Activated CD4-positive, CD25-positive, alpha-beta regulatory T cell (primary cell): ENCODE measurements at places on chromosomes 5 and 9.

DNA sequence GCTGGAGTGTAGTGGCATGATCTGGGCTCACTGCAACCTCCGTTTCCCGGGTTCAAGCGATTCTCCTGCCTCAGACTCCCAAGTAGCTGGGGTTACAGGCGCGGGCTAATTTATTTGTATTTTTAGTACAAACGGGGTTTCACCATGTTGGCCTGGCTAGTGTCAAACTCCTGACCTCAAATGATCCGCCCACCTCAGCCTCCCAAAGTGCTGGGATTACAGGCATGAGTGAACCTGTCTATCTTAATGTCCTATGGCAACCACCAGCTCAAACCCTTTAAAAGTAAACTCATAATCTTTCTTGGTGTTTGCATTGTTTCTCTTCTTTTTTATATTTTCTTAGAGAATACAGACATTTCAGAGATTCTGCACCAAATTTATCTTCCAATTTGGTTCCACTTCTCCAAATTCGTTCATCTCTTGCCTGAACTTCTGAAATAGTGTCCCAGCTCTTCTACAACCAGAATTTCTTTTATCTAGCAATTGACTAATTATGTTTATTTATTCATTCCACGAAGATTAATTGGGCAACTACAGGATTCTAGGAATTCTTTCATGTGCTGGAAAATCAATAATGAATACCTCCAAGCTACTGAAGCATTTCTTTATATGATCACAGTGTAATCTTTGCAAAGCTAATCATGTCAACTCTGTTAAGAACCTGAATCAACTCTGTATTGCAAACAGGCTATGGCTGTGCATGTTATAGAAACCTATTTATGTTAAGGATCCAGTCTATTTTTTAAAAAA, 60.0 kb upstream of the TYRP1 start:
- no peak for DNase-seq

DNA sequence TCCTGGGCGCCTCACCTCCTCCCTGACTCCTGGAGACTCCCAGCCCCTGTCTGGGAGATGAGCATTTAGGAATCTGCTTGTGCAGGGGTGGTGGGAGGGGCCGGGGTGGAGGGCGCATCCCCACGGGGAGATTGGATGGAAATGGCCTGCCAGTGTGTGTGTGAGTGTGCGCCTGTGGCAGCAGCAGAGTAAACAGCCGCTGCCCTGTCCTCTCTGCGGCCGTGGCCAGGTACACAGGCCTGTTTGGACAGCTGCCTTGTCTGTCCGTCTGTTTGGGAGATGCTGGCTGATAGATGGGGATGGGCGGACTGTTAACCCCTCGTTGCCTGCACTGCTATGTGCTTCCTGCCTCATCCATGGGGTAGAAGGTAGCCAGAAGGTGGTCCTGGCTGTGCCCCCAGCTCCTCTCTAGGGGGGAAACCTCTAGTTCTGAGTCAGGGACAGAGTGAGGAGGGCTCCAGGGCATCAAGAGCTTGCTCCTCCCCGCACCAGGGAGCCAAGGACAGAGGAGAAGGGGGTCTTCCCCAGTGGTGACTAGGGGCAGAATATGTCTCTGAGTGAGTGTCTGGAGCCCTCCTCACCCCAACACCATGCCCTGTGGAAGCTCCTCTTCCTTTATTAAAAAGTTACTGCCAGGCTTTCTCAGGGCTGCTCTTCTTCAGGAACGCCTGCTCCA, 60.1 kb downstream of the LMX1B start:
- no peak for DNase-seq

DNA sequence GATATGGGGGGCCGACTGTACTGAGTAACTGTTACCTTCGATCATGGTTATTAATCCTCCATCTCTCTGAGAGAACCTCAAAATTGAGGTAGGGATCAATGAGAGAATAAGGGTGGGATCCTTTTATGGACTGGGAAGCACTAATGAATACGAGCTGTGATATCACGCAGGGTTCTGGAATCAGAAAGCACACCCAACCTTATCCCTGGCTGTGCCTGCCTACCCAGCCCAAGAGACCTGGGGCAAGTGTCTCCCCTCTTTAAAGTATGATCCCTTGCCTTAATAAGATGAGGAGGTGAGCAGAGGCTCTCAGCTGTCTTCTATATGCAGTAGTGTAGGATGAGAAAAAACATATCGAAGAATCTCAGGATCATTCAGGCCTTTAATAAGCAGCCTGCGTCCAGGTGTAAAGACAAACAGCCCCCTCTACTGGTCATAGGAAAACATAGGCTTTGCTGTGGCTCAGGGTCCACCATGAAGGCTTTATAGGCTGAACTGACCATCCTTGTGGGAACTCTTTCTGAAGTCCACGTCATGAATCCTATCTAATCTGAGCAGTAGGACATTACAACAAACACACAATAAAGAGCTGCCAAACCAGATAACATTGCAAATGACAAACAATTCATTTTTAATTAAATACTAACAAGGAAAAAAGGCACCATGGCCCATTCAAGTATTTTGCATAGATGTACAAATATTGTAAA, 16.8 kb downstream of the NIPAL4 start:
- no peak for DNase-seq

- no peak for DNase-seq
These were observed 382 bp upstream of the CDKN2B start for GRCh38 chr9:22009506-22009867.

- no peak for DNase-seq
These were observed 3.6 kb downstream of the RPL12 start for GRCh38 chr9:127447416-127448111.

DNA sequence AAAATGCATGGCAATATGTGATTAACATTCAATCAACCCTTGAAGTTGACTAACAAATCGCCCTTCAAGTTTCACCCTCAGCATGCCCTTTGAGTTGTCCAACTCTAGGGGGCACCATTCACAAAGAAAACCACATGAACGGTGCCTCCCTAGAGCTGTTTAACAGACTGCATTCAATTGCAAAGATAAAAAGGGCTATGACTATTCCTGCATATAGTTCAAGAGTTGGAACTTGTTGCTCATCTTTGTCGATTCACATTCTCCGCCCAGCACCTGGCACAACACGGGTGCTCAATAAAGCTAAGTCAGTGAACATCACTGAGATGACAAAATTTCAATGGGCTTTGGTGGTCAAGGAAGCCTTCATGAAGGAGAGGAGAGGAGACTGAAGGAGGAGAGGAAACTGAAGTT, 69.6 kb upstream of the SLC30A5 start:
- DNase-seq = no peak

DNA sequence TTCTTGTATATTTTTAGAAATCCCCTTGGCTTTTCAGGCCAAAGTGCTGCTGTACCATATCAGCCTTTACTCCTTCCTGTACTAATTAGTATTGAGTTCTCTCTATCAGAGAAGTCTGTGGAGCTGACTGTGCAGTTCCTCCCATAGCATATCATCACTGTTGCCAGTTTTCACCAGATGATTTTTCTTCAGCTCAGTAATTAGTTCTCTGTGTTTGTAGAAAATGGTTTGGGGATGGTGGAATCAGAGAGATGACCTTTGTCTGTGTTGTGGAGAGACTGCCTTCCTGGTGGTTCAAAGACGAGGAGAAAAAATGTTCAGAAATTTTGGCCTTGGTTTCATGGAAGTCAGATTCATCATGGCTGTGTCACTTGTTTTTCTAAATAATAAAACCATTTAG, 227.5 kb upstream of the ACTBL2 start:
- no peak for DNase-seq

DNA sequence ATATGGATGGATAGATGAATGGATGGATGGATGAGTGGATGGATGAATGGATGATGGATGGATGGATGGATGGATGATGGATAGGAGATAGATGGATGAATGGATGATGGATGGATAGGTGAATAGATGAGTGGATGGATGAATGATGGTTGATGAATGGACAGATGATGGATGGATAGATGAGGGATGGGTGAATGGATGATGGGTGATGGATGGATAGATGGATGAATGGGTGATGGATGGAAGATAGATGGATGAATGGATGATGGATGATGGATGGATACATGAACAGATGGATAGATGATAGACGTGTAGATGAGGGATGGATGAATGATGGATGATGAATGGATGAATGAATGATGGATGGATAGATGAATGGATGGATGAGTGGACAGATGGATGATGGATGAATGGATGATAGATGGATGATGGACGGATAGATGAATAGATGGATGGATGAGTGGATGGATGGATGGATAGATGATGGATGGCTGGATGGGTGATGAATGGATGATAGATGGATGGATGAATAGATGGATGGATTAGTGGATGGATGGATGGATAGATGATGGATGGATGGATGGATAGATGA, 53.8 kb downstream of the OLFM1 start:
- no peak for DNase-seq

DNA sequence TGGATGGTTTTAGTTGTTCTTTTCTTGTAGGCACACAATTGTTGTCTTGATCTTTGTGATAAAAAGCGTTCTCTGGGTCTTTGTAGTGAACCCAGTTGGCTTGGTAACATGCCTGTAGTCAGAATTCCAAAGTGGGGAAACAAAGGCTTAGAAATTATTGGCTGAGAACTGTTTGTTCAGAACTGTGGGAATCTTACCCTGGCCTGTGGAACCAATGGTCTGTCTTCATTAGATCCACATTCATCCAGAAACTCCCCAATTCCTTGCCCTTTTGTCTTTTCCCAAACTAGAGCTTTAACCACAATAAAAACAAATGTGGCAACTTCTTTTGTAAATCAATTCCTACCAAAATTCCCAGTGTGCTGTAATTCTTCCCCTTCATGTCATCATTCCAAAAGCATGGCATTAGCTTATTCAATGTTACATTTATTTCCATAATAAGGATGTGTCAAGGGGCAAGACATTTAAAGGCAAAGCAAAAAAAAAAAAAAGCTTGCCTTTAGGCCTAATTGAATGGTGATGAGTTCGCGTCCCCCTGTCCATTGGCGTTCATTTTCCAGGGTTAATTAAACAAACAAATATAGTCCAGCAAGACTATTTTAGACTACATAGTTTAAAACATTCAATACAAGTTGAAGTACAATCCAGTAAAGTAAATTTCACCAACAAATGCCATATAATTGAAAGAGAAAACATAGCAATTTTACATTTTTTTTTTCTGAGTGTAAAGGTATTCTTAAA, 249.8 kb upstream of the ZNF608 start:
- no peak for DNase-seq

GRCh38 chr9:137689745-137690529, 71.1 kb downstream of the EHMT1 start:
- DNase-seq = no peak

DNA sequence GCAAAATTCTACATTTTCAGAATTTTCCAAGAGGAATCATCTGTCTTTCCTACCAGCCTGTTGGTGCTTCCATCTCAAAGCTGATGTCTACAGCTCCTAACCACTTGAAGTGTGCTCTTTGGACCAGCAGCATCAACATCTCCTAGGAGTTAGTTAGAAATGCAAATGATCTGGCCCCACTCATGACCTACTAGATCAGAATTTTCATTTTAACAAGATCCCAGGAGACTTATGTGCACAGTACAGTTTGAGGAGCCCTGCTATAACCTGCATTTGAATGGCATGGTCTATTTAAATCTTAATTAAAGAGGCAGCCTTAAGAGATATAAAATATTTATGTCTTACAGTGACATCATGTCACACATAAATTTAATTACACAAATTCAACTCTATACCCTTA, 33.8 kb downstream of the ITK start:
- no peak for DNase-seq

- DNase-seq = no peak
These were observed 265.5 kb downstream of the CWC27 start for GRCh38 chr5:65034029-65034812.

DNA sequence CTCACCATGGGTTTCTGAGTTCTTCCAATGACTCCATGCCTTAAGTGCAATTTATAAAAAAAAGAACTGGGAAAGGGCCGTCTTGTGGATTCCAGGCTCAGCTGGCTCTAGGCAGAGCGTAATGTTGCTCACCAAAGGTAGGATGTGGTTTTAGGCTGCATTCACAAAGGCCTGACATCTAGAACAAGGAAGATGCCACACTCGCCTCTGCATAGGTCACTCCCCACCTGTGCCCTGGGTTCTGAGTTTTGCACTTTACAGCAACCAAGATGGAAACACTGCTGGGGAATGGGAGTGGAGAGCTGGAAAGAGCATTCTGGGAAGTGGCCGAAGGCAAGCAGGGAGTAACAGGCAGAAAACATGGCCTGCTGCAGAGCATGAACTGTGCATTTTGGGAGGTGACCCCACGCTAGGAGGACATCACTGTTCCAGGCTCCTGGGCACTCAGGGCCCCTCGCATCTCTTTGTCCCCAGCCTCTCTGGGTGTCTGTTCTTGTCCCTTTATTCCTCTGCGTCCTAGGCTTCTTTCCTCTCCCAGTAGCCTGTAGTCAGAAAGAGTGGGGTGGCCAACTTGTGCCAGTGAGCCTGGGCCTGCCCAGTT, 12.3 kb downstream of the FCN2 start:
- DNase-seq = no peak

DNA sequence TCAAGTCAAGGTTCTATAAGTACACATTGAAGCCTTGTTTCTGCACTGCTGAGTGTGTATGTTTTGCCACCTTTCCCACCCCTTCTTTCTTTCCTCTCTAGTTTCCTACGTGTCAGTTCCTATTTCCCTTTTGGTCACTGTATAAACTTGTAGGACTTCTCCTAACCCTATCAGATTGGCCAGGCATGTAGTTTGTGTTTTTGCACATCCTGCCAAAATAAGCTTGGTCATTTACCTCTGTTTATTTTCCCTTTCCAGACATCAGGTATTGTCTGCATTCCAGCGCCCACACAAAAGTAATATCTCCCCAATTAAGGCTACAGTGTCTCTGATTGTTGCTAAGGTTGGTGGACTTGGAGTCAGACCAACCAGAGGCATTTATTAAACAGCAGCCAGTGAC, 252.9 kb upstream of the MPDZ start:
- DNase-seq = no peak

GRCh38 chr9:126383406-126384046, 56.9 kb downstream of the MVB12B start:
- no peak for DNase-seq

GRCh38 chr5:102421647-102422046, 77.2 kb downstream of the SLCO6A1 start:
- no peak for DNase-seq

DNA sequence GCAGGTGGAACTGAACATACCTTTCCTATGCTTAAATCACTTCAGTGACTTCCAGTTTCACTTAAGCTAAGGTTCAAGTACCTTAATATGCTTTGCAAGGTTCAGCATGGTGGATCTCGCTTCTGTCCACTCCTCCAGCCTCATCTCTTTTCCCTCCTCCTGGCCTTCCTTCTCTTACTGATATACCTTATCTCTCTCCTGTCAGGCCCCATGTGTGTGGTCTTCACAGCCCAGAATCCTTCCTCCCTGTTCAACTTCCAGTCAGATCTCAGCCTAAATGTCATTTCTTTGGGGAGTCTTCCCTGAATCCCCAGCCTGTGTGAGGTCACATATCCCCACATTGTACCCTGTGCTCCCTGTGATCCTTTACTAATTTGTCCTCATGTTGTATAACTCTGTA, 87.7 kb downstream of the ANGPTL2 start:
- DNase-seq = no peak

DNA sequence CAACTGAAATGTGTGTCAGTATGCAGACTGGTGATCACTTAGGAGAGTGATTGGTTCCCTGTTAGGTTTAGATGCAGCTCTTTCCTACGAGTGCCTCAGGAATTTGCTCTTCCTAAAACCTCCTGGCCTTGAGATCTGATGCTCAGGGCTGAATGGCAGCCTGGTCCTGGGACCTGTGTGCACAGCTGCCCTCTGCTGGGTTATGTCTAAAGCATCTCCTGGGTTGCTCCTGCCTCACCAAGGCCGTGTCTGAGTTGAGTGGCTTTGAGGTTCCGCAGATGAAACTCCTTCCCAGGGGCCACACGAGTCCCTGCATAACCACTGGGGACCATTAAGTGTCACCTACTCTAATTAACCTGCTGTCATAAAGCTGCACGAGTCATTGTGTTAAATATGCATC, 59.5 kb downstream of the MVB12B start:
- no peak for DNase-seq

- no peak for DNase-seq
These were observed 16.9 kb downstream of the RAD1 start for GRCh38 chr5:34898258-34898895.
